ENCODE measurements at places on chromosomes 7 and 10. TPM values are rescaled to one million over a fixed set of nuclear protein-coding genes. Genes with fewer than 3 reads are reported as not detected.

DNA sequence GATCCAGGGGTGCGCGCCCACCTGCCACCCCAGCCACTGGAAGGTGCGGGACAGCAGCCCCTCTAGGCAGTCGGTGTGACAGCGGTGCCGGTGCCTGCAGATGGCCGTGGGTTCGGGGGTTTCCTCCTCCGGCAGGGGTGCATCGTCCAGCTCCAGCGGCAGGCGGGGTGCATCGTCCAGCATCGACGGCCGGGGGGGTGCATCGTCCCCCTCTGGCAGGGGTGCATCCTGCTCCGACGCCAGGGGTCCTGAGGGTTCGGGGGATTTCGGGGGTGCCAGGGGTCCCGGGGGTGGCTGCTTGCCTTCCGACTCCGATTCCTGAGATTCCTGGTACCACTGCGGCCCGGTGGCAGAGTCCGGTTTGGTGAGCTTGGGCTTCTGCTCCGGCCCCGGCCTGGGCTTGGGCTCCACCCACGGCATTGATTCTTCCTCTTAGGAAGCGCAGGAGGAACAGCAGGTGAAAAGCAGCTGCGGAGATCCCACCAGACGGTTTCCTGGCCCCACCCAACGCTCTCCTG is 90.2 kb upstream of the RAB18 start:
- no peak for DNase-seq

DNA sequence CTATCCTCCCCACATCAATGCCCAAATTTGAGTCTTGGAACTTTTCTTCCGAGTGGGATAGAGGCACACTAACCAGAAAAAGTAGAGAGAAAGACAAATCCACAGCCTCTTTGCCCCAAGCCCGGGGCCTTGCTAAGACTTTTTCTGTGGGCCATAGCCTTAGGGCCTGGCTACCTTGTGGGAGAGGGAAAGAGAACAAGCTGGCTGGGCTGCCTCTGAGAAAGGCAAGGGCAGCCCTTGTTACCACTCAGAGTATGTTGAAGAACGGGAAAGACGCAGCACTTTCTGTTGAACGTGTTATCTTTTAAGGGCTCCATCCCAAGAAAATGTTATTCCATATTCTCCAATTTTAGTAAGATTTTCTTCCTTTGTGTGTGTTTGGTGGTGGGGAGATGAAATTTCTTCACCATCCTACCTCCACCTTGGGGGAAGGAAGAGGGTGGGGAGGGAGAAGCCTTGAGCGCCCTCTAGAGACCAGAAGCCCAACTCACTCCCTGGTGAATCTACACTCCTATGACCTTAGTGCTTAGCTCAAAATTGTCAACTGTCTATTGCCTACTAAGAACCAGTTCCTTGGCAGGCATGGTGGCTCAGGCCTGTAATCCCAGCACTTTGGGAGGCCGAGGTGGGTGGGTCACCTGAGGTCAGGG is 3.9 kb upstream of the NRF1 start:
- DNase-seq = peak; percentile 46

DNA sequence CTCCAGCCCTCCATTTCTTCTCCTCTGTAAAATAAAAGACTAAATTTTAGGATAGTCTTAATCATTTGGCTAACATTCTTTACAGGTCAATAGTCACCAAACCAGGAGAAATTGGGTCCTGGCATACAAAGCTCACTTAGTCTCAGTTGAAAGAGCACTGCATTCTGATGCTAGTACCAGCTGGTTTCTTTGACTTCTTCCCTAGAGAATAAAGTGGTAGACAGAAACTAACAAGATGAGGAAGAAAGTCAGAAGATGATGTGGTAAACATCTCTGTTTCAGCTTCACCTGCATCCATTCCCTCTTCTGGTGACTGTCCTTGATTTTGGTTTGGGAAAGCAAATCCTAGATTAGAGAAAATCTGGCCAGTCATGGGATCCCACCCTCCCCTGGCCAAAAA is 37.2 kb downstream of the NKX2-3 start:
- DNase-seq = no peak

DNA sequence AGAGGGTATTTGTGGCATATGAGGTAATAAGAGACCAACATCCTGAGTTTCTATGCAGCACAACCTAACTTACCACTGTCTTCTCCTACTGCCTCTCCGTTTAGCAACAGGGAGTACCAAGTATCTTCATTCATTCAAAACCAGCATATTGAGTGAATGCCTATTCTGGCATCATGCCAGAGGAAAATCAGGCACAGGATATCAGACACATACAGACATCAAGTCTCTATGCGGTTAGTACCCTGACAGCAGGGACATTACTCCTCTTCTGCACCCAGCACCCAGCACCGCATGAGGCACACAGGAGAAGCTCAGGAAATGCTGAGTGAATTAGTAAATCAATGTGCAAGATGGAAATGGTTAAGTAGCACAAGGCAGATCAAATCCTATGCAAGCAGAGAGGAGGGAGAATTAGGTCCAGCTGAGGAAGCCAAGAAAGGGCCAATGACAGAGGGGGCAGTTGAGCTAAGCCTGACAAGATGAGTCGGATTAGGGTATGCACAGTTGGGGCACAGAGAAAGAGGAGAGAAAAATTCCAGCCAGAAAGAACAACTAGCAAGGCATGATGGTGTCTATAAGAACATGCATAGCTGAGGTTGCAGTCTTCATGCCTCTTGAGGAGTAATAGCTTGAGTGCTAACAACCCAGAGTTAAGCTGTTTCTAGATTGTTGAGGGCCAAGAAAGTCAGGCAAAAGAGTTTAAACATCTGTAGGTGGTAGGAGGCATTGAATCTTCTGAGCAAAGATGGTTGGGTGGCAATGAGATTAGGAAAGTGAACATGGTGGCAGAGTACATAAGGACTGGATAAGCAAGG is 146.0 kb downstream of the PLXNA4 start:
- DNase-seq = no peak

DNA sequence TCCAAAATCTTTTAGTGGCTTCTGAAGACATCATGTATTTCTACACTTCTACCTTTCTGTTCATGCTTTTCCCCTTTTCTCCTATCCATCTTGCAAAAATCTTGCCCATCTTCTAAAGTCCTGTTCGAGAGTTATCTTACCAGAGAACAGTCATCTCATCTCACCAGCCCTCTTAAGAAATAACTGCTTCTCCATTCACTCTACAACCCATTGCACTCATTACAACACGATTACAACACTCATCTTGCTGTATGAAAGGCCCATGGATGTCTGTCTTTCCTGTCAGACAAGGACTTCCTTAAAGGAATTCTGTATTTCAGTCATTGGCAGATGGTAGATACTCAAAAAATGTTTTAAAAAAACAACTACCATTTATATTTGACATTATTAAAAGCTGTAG is 30.8 kb downstream of the ZNF438 start:
- no peak for DNase-seq

DNA sequence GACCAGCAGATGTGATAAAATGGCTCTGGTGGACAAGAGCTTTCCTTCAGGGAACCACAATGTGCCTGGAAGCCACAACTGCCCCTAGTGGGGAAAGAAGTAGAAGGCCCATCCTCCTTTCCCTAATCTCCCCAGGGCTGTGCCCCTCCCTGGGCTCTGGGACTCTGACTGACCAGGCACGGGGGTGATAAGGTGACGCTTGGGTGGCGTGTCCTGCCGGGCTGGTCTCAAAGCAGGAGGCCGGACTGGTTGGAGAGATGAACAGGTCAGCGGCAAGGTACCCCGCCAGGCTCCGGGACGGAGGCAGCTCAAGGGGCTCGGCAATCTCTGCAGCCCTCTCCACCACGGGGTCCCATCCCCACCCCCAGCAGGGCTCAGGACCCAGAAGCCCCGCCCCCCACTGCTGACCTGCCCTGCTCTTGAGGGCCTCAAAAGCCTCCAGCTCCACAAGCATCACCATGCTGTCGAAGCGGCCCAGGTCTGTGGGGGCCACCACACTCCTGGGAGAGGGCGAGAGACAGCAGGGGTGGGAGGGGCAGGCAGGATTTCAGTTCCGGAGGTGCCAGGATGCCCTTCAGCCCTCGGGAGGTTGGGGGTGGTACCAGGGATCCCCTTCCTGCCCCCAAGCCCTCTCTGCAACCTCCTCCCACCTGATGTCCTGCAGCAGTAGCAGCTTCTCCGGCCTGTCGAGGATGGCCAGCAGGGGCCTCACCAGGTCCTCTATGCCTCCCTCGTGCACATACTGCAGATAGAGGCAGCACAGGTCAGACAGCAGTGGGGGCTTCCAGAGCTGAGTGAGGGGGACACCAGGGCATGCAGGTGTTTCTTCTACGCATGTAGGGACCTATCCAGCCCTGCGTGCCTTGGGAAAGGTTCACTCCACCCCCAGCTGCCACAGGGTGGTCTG is 12.2 kb downstream of the LZTS2 start:
- peak; percentile 38 for DNase-seq

DNA sequence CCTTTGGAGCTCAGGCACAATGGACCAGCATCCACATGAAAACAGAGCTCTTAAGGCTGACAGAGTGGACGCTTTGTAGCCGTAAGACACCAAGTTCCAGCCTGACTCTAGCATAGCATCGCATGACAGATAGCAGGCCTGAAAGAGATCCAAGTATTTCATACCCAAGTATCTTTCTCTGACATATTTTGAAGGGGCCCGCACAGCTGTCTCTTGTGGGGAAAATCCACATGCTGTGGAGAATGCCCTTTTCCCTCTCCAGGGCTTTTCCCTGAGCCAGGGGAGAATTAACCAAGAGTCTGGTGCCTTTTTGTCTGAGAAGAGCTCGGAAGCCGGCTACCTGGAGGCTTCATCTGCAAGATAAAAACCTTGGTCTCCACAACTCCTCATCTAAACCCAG is 51.0 kb downstream of the CFAP46 start:
- DNase-seq = no peak

- no peak for DNase-seq
Measured at GRCh38 chr7:106731646-106732444, 70.9 kb upstream of the CCDC71L start.

DNA sequence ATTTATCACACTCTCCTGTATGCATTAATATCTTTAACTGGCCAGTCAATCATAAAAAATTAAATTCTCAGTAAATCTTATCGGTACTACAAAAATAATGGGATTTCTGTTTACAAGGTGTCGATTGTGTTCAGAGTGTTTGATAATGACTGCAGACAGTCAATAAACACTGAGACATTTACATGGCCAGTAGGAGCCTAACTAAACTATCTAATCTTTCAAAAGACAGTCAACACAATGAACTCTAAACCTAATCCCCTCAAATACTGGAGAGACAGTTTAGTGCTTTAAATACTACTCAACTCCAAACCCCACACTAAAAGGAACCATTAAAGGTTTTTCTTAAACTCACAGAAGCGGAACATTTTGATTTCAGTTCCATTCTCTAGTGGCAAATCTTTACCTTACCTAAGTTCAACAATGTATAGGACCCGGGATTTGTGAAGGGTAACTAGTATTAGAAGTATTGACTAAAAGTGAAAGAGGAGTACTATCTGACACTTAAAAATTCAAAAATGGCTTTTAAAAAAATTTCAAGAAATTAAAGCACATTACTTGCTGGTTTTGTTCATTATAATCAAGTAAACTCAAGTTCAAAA is 37.3 kb upstream of the EXOC6 start:
- DNase-seq = no peak

- DNase-seq = no peak
Measured at GRCh38 chr7:38311329-38311937, 38.0 kb upstream of the TARP start.

- DNase-seq = no peak
Measured at GRCh38 chr7:29367784-29368183, 173.2 kb downstream of the CHN2 start.

DNA sequence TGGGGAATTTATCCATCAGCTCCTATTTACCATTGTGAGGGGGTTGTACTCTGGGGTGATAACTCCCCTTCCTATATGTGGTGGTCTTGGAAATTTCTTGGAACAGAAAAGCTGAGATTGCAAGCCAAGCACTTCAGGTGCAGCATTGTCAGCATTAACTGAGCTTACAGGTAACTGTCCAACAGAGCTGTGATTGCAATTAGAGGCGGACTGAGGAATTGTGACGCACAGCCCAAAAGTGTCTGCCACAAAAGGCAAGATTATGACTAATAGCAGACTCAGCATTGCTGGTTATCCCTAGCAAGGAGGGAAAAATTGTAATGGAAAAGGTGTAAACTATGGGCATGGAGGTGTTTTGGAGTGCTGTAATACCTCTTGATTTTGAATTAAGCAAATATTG is 126.1 kb upstream of the AGR3 start:
- DNase-seq = no peak

GRCh38 chr10:35540296-35541164 is 64.6 kb upstream of the GJD4 start:
- DNase-seq = no peak

ZNF282 gene
- 40.3 TPM for total RNA-seq

RBM20 gene
- not detected for total RNA-seq

SPOCK2 gene
- 205 TPM for total RNA-seq

SPDYE2 gene
- total RNA-seq = not detected

Data from Calu3 (cell line).